ENCODE measurements at places on chromosomes 7 and 10.

GRCh38 chr7:99860281-99861127 is 16.3 kb downstream of the OR2AE1 start:
- peak; percentile 29 for DNase-seq

DNA sequence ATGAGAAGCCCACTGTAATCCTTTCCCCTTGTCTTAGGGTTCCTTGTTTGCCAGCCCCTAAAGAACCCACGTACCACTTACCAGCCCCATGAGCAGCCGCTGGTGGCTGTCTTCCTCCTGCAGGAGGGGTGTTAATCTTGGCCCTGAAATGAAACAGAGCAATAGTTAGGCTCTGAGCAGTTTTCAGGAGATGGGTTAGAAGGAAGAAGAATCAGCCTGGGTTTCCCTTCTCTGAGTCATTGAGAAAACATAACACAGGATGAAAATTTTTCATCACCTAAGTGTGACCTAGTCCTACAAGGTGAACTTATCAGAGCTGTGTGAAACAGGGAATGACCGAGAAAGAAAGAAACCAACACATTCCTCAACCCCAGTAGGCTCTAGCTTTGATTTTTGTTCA is 90.0 kb downstream of the GSAP start:
- no peak for DNase-seq

DNA sequence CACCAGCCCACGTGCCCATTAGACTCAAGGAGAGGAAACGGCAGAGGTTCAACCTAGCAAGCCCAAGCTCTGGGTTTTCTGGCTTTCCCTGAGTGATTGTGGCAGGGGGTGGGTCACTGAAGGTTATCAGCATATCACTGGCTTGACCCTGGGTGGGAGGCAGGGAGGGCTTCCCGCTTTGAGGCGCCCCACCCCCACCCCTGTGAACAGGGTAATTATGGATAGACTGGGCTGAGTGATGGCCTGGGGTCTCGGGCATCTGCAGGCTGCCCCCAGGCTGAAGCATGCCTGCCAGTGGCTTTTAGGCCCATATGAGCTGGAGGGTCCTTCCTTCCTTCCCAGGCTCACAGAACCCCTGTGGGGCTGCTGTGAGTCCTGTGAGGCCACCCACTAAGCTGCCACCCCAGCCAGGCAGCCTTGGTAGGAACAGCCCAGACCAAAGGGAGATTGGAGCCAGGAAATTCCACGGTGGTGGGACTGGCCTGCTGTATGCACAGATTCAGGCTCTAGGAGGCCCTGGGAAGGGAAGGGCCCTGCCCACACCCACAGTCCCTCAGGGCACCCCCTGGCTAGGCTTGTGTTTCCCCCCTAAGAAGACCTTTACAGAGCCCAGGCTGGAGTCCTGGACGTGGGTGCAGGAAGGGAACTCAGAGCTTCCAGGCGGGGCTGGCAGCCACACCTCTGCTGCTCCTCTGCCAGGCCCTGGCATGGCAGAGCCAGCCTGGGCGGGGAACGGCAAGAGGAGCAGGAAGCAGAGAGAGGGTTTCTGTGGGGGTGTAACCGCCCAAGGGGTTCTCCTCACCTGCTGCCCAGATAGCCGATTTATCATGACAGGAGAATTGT is 33.1 kb downstream of the GPRIN2 start:
- DNase-seq, result no peak

GRCh38 chr10:5525561-5526341 is 990 bp downstream of the CALML3 start:
- DNase-seq, result no peak

- no peak for DNase-seq
Observed at GRCh38 chr7:1227071-1227804, 5.4 kb upstream of the UNCX start.

All from GM04503 (cell line).